Neural crest cell (in vitro differentiated cells): ENCODE measurements at places on chromosomes 11 and 22.
A peak's percentile ranks its signal among the peaks of the same experiment; 100 is the strongest.

- no peaks in the 10 kb centered on the region for H3K36me3 ChIP-seq
- no peak for DNase-seq
- no peak overlapping the region for H3K4me3 ChIP-seq
- H3K27ac ChIP-seq: no peak overlapping the region
- no peaks in the 10 kb centered on the region for H3K27me3 ChIP-seq
These were observed 1767.2 kb upstream of the RAG2 start for GRCh38 chr11:38365274-38365673.

- no peak overlapping the region for H3K4me3 ChIP-seq
- no peaks in the 10 kb centered on the region for H3K27me3 ChIP-seq
- H3K4me1 ChIP-seq: peaks cover 9% of the 10 kb centered on the region
- DNase-seq: no peak
These were observed 572.7 kb downstream of the SOX6 start for GRCh38 chr11:15783619-15784018.

DNA sequence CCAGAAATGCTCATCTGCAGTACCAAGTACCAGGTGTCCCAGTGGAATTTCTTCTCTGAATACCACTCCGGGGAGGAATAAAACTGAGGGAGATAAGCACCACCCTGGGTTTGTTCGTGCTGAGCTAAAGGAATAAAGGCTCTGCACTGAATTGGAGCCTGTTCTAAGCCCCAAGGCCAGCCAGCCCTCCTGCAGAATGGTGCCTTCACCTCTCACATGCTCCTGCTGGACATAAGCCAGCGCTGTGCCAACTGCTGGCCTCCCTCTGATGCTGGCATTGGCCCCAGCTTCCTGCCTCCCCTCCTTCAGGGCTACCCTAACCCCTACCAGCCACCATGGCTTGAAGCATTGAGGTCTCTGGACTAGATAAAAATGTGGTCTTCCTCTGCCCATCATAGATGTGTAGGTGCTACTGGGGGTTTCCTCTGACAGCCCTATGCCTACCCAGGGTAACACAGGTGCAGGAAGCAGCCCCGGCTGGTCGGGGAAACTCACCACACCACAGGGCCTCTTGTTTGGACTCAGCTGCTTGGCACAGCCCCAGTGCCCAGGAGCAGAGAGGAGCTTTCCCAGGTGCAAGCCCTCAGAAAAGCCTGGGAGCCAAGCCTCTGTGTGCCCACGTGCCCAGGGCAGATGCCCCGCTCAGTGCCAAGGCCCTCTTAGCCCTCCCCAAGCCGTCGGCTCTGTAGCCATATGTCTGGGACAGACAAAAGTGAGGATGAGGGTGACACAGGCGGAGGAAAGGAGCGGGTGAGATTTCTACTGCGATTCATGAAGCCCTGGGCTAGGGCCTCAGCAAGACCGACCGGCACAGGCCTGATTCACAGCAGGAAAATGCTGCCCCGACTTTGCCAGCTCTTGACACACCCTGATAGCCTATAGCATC lies 34.1 kb upstream of the JAM3 start:
- peaks cover 49% of the 10 kb centered on the region for H3K4me1 ChIP-seq
- H3K36me3 ChIP-seq: no peaks in the 10 kb centered on the region
- H3K4me3 ChIP-seq: peak overlapping the region; percentile 81
- peaks cover 84% of the 10 kb centered on the region for H3K27me3 ChIP-seq
- no peak overlapping the region for H3K27ac ChIP-seq

DNA sequence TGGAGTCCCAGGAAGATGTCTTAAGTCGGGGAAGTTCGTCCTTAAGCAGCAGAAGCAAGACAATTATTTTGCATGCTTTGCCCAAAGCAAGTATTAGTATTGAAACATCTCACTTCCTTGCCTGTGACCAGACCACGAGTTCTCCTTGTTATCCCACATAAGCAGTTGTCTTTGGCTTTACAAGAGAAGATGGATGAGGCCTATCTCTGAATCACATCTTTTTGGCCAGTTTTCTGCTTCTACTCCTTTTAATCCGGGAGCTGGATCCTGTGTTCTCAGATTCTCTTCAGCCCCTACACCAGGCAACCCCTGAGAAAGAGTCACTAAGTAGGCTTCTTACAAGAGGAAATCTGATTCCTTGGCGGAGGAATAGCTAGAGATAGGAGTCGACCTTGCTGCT lies 2.1 kb downstream of the SYT9 start:
- DNase-seq: no peak
- no peaks in the 10 kb centered on the region for H3K36me3 ChIP-seq
- peaks cover 81% of the 10 kb centered on the region for H3K27me3 ChIP-seq
- H3K27ac ChIP-seq: no peak overlapping the region
- peak overlapping the region; percentile 56 for H3K4me3 ChIP-seq

- no peak overlapping the region for H3K4me3 ChIP-seq
- H3K4me1 ChIP-seq: peaks cover 30% of the 10 kb centered on the region
These were observed 12.5 kb upstream of the MB start for GRCh38 chr22:35629406-35630216.

DNA sequence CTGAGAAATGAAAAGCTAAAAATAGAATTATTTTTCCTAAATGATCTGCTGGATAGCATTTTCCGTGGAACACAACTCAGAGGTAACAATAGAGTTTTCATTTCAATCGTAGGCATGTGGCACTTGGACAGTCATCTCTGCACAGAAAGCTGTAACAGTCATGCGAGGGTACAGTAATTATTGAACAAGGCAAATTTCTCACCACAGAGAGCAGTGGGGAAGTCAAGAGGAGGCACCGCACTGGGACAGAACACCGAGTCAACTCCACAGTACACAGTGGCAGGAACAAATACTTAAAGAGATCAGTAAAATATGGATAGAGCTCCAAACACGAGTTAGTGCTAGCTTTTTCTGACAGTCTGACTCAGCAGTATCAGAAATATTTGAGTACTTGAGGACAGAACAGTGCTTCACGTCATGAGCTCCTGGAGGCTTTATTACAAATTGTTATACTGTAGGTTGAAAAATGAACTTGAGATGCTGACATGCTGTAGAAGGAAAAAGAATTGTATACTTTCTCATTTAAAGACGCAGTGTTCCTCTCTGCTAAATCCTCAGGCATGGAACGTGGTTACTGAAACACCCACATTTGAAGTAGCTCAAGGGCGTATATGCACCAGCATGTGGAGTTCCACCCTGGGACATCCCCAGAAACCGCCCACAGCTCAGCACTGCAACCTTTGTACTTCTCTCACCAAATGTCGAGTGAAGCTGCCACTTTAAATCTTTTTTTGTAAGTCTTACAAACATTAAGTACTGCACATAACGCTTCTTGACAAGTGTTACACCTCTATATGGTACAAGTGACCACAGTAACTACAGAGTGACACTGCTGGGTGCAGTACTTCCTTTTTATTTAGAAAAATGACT lies 27.4 kb upstream of the YPEL1 start:
- H3K27me3 ChIP-seq: no peaks in the 10 kb centered on the region
- H3K4me3 ChIP-seq: no peak overlapping the region
- H3K27ac ChIP-seq: no peak overlapping the region
- no peak for DNase-seq

DNA sequence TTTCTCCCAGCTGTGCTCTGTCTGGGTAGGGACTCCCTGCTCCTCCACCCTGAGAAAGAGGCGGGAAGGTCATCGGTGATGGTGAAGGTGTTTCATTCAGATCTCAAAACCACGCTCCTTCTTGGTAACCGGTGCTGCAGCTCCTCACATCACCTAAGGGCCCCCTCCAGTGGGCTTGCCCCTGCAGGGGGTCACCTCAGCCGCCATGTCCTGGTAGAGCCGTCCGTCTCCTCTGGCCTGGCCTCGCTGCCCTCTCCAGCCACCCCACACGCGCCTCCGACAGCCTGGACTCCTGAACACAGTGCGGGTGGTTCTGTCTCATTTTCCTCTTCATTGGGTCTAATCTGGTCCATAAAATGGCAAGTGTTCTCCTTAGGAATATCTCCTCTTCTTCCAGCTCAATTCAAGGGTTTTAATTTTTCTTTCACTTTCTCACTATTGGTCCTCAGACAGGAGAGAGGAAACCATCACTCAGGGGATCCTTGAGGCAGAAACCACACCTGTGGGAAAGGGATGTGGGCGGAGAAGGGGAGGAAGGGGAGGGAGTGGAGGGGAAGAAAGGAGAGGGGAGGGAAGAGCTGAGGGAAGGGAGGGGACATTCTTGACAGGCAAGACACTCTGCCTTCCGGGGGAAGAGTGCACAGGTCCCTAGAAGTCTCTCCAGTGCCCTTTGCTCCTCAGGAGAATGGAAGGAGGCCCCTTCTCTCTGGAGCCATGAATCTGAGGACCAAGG lies 1338.4 kb downstream of the TBC1D22A start:
- no peaks in the 10 kb centered on the region for H3K27me3 ChIP-seq
- H3K27ac ChIP-seq: no peak overlapping the region
- no peak overlapping the region for H3K4me3 ChIP-seq
- no peaks in the 10 kb centered on the region for H3K4me1 ChIP-seq
- no peak for DNase-seq
- no peaks in the 10 kb centered on the region for H3K36me3 ChIP-seq

DNA sequence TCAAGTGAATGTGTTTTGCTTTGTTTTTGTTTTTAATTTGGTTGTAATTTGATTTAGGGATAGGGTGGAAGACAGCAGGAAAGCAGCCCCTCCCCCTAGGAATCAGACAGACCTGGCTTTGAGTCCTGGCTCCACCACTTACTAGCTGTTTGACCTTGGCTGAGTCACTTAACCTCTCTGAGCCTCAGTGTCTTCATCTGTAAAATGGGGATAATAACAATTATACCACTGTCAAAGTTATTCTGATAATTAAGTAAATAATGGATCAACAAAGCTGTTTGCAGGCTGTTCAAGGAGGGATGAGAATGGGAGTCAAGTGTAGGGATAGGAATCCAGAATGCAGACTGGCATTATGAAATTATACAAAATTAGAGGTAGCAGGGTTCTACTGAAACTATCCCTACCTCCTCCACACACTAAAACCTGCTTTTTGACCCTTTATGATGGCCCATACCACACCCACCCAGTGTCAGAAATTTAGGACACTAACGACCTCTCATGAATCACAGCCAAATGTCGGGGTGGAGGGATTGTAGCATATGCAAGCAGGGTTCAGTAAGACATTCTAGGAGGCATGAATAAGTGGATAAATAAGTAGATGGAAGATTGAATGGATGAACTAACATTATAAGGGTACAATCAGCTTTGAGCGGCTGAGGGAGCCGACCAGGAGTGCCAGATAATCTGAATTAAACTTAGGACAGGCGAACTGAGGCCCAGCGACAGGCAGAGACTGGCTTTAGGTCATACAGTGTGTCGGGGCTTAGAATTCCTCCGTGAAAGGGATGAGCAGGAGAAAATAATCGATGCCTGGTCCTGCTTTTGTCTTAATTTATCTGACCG lies 974 bp downstream of the ANAPC15 start:
- peaks cover 21% of the 10 kb centered on the region for H3K27me3 ChIP-seq
- H3K36me3 ChIP-seq: no peaks in the 10 kb centered on the region
- DNase-seq: no peak
- peaks cover 28% of the 10 kb centered on the region for H3K4me1 ChIP-seq
- H3K27ac ChIP-seq: peak overlapping the region; percentile 99

- H3K36me3 ChIP-seq: no peaks in the 10 kb centered on the region
- no peak for DNase-seq
- no peak overlapping the region for H3K27ac ChIP-seq
- no peak overlapping the region for H3K4me3 ChIP-seq
- peaks cover 37% of the 10 kb centered on the region for H3K4me1 ChIP-seq
- H3K27me3 ChIP-seq: peaks cover 7% of the 10 kb centered on the region
These were observed 11.8 kb downstream of the ABTB2 start for GRCh38 chr11:34345991-34346480.

DNA sequence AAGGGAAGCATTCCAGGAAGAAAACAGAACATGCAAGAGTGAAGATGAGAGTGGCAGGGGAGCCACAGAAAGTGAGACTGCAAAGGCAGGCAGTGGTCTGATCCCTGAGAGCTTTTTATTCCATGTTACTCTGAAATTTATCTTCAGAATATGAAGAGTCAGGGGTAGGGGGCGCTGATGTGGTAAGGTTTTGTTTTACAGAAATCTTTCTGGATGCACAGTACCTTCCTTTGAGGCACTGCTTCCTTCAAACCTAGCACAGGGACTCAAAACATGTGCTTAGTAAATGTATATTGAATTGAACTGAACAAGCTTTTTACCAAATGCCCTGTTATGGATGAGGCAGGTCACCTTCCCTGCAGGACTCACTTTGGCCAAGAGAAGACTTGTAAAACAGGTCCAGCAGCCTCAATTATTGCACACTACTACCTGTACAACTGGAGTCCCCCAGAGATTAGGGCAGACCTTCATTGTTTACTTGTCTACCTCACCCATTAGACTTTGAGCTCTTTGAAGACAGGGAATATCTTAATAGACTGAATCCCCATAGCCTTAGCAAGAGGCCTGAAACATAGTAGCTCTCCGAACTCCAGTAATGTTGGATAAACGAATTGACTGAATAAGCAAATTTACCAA lies 2.2 kb downstream of the PAK1 start:
- peak; percentile 32 for DNase-seq
- H3K36me3 ChIP-seq: no peaks in the 10 kb centered on the region
- H3K27ac ChIP-seq: no peak overlapping the region
- peaks cover 58% of the 10 kb centered on the region for H3K4me1 ChIP-seq
- peak overlapping the region; percentile 88 for H3K4me3 ChIP-seq

DNA sequence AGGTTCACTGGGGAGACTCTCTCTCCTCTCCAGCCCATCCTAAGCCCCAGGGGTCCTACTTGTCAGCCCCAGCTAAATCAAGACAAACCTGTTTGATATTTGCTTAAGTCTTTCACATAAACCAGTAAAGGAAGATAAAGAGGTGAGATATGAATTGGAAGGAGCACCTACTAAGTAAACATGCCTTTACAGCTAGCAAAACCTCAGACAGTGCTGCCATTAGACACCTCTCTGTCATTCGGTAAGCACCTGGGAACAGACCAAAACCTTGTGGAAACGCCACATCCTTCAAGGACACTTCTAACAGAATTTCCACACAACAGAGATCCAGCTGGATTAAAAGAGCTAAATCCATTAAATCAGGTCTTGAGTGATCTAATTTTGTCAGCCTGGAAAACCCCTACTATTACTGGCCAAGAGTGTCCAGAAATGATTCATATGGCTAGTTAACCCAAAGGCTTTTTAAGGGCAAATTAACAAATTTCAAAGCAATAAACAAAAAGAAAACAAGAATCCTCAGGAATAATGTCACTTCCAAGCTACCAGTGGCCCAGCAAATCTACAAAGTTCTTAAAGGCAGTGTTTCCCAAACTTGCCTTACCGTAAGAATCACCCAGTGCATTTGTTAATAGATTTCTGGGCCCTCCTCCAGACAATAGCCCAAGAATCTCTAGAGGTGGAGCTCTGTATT lies 2.4 kb downstream of the VPS37C start:
- H3K27ac ChIP-seq: no peak overlapping the region
- peaks cover 28% of the 10 kb centered on the region for H3K4me1 ChIP-seq

GRCh38 chr11:5486421-5486820 lies 2.1 kb upstream of the OR52D1 start:
- no peaks in the 10 kb centered on the region for H3K36me3 ChIP-seq
- H3K4me3 ChIP-seq: no peak overlapping the region
- H3K27me3 ChIP-seq: peaks cover 2% of the 10 kb centered on the region
- no peaks in the 10 kb centered on the region for H3K4me1 ChIP-seq
